Glomerular endothelial cell (primary cell): ENCODE measurements at places on chromosomes 5 and 9.

GRCh38 chr5:776862-777711 is 7.4 kb downstream of the ZDHHC11B start:
- no peak for DNase-seq

DNA sequence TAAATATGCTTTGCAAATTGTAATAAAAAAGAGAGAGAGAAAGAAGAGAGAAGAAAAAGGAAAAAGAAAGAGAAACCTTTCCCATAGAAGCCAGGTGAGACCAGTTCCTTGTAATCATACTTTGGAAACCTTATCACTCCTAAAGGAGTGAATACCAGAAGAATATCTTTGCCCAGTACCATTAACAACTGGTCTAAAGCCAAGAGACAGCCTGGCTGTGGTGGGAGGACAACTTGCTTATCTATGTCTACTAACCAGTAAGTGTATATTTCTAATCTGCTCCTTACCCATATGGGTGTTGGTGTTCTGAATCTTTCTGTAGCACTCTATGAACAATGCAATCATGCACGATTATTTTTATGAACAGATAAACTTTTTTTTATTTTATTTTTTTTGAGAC is 10.5 kb upstream of the TXN start:
- DNase-seq = no peak

- DNase-seq = no peak
Measured at GRCh38 chr5:100600298-100600994, 65.3 kb downstream of the FAM174A start.

- DNase-seq = no peak
Measured at GRCh38 chr9:123568691-123569688, 213.0 kb downstream of the CRB2 start.

GRCh38 chr9:135478191-135478590 is 1.4 kb upstream of the PPP1R26 start:
- no peak for DNase-seq

GRCh38 chr9:13461414-13461991 is 182.0 kb upstream of the MPDZ start:
- no peak for DNase-seq
